ENCODE measurements at places on chromosomes 3 and 15.

GRCh38 chr3:35733341-35733740 is 94.0 kb downstream of the ARPP21 start:
- DNase-seq: no peak

DNA sequence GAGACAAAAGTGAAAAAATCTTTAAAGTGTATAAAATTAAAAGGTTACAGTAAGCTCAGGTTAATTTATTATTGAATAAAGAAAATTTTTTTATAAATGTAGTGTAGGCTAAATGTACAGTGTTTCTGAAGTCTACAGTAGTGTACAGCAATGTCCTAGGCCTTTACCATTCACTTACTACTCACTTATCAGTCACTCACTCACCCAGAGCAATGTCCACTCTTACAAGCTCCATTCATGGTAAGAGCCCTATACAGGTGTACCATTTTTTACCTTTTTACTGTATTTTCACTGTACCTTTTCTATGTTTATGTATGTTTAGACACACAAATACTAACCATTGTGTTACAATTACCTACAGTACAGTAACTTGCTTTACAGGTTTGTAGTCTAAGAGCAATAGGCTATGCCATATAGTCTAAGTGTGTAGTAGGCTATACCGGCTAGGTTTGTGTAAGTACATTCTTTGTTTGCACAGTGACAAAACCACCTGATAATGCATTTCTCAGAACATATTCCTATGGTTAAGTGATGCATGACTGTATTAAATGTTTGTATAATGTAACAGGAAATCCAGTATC is 38.1 kb upstream of the NECTIN3 start:
- DNase-seq: no peak

GRCh38 chr15:44087578-44088465 is 107.2 kb downstream of the FRMD5 start:
- no peak for DNase-seq

DNA sequence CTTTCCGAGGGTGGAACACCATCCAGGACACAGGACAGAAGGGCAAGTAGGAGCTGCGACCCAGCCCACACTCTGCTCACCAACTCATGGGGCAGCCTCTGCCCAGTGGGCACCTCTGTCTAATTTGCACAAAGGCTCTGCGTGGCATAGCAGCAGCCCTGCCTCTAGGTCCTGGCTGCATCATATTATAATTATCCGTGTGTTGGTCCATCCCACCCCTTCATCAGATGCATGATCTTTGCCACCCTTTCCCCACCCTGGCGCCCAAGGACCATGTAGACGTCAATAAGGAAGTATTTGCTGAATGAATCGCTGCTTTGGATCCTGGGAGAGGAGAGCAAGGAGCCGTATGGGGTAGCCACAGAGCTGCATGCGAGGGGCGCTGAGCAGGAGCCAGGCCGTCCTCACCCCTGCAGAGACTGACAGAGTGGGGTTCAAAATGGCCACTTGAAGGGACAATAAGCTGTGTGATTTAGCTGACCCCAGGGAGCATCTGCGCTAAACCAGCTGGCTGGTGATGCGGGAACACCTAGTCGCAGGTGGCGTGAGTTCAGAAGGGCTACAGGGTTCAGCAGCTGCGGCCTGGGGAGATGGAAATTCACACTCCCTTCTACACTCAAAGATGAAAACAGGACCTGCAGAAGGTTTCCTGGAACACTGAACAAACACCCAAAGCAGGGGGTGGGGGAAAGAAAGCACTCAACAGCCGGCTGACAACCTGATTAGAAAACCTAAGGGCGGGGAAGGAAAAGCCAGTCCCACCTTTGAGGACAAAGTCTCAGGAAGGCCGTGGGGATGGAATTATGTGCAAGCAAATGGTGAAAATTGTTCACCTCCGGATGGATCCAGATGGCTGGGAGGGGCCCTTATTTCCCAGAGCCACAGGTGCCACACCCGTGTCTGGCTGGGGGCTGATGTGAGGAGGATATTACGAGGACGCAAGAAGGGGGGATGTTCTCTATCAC is 6.4 kb downstream of the MGLL start:
- no peak for DNase-seq

GRCh38 chr3:42057561-42058211 is 33.5 kb upstream of the TRAK1 start:
- no peak for DNase-seq

All from smooth muscle cell of the brain vasculature (primary cell).